ENCODE measurements at places on chromosomes 4 and X.

GRCh38 chrX:19882066-19882775 lies 5.2 kb downstream of the SH3KBP1 start:
- DNase-seq = no peak

- DNase-seq = no peak
These were observed 64.4 kb downstream of the RPS6KA6 start for GRCh38 chrX:84123585-84123984.

DNA sequence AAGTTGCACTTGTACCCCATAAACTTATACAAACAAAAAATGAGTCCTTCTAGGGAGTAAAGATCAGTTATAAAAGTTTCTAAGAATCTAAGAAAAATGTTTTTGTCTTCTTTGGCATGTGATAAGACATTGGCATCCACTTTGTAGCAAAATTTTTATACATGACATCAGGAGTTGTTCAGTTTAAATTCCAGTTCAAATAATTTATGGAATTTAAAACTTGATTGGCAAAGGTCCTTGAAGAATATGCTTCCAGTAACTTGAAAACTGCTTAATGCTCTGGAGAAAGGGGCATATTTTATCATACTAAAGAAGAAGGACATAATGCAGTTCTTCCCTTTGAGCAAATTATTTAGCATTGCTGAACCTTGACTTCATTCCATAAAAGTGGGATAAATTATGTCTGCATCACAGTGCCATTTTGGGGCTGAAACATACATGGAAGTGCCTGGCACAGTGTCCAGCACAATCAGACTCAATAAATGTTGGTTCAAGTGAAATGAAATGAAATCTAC lies 163.3 kb upstream of the IL15 start:
- no peak for DNase-seq

DNA sequence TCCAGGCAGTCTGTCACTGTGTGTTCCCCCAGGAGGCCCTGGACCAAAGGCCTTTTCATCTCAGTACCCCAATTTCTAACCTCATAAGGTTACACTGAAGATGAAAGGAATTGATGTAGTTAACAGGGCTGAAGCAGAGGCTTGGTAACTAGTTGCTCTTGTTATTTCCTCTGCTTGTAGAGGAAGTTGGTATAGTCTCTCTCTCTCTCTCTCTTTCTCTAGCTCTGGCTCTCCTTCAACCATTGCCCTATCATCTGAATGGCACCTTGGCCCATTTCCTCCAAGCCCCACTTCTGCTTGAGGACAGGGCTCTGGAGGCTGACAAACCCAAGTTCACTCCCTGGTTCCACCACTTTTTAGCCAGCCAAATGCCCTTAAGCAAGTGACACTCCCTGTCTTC lies 96.1 kb downstream of the MAMLD1 start:
- DNase-seq = no peak

DNA sequence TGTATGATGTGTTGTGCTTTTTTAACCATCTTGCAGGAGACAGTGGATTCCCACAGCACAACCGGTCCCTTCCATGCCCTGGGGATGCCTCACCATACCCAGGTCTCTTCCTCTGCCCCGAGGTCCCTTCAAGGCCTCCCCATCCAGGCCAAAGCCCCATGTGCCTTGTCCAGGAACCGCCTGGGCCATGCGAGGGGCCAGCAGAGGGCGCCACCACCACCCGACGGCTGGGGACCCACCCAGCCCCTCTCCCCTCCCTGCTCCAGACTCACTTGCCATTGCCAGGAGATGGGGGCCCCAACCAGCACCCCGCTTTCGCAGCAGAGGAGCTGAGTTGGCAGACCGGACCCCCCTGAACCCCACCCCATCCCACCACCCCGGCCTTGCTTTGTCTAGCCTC lies 485.5 kb downstream of the TRAM1L1 start:
- DNase-seq = no peak

- DNase-seq = no peak
These were observed 148.0 kb upstream of the WDFY3 start for GRCh38 chr4:85114526-85114925.

- DNase-seq = no peak
These were observed 1528.2 kb downstream of the RAPGEF2 start for GRCh38 chr4:160631044-160631443.

DNA sequence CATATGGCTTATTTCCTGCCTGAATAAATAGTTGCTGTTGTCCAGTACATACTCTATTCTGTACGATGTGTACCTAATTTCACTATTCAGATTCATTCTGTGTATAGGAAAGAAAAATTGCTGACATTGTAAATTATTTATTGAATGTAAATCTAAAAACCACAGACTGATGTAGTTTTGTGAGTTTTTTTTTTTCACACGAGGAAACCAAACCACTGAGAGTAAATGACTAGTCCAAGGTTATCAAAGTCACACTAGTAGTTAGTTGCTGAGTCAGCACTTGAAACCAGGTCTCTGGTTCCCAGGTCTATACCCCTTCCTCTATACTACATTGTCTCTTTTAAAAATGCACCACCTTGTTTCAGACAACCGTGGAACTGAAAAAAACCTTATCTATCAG lies 298.3 kb upstream of the DIAPH2 start:
- no peak for DNase-seq

DNA sequence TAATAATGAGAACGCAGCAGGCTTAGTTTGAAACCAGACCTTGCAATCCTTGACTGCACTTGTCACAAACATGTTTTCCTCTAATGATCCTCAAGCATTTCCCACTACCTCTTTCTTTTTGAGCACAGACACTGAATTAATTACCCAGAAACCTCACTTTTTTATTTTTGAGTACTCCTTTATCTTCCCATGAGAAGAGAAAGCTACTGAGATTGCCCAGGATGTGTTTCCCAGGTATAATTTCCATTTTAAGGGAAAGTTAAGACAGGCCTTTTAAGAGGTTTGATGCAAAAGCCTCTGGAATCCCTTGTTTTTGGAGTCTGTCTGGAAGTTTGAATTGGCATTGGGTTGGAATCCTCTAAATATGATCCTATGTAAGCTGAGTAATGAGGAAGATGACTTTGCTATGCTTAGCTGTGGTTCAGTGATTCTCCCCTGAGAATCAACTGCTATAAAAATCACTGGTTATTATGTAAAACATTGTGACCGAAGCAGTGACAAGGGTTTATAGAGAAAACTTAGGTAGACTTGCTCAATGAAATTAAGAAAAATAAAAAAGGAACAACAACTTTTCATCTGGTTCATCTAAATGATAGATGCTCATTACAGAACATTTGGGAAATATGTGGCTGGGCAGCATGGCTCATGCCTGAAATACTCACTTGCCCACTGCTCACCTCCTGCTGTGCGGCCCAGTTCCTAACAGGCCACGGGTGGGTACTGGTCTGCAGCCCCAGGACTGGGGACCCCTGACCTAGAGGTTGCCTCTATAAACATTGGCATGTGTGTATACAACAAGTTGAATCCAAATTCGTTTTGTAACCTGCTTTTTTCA lies 10.8 kb upstream of the RHOH start:
- DNase-seq = no peak

DNA sequence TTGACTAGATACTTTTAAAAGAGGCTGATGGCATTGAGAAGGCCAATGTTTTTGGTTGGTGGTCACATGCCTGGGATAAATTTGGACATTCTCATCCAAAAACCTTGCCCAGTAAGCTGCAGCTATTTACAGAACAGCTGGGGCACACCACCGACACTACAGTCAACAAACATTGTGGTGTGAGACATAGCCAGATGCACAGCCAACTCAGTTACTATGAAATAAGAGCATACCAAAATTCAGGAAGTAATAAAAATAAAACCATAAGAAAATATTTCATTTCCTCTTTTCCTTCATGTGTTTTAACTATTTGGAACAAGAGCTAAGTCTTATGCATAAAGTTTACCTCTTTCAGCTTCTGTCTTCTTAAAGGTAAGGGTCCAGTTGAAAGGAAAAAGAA lies 8.8 kb downstream of the PPM1K start:
- DNase-seq = peak; percentile 25

GRCh38 chrX:98071331-98071730 lies 1187.6 kb downstream of the RPA4 start:
- DNase-seq = no peak

DNA sequence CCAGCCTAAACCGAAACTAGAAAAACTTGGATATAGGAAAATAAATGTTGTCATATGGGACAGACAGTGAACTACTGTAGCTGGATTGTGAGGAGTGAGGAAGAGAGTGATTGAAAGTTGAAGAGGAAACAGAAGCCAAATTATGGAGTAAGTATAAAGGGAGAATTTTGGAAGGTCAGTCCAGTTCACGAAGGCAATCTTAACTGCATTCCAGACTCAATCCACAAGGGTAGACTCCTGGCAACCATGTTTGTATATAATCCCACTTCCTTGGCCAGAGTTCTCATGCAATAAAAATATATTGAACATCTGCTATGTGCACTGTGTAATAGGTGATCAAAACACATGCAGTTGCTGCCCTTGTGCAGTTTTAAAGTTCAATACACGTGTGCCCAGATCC lies 58.6 kb upstream of the CAMK2D start:
- no peak for DNase-seq

DNA sequence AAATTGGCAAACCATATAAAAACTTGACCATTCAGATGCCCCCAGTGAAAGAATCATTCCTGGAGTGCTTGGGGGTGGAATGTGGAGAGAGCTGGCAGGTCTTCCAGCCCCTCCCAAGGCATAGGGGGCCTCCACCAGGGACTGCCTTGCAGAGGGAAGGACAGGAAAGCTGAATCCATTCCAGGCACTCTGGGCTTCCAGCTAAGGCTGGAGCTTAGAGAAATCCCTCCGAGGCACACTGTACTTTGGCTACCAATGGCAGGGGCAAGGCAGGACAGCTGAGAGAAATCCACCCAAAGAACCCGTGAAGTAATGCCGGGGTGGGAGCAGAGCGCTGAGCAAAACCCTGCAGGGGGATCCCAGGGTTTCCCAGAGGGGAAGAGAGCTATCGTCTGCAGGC lies 4.0 kb downstream of the CENPU start:
- no peak for DNase-seq

DNA sequence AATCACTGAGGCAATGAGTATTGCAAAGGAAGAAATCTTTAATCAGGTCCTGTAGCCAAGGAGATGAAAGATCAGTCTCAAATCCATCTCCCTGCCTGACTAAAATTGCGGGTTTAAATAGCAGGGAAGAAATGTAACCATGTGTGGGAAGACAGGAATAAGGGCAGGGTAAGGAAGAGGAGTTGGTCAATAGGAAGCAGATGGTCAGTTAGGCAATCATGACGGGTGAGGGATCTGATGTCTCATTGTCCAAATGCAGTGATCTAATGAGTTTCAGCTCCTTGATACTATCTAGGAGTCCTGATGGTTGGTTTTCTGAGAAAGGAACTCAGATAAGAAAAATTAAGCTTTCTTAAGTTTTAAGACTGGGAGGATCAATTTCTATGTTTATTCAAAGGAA lies 200.8 kb downstream of the SPATA18 start:
- no peak for DNase-seq

GRCh38 chrX:128931071-128931470 lies 592.2 kb downstream of the SMARCA1 start:
- no peak for DNase-seq

GRCh38 chrX:72274526-72274925 lies 2.5 kb downstream of the RPS4X start:
- no peak for DNase-seq

DNA sequence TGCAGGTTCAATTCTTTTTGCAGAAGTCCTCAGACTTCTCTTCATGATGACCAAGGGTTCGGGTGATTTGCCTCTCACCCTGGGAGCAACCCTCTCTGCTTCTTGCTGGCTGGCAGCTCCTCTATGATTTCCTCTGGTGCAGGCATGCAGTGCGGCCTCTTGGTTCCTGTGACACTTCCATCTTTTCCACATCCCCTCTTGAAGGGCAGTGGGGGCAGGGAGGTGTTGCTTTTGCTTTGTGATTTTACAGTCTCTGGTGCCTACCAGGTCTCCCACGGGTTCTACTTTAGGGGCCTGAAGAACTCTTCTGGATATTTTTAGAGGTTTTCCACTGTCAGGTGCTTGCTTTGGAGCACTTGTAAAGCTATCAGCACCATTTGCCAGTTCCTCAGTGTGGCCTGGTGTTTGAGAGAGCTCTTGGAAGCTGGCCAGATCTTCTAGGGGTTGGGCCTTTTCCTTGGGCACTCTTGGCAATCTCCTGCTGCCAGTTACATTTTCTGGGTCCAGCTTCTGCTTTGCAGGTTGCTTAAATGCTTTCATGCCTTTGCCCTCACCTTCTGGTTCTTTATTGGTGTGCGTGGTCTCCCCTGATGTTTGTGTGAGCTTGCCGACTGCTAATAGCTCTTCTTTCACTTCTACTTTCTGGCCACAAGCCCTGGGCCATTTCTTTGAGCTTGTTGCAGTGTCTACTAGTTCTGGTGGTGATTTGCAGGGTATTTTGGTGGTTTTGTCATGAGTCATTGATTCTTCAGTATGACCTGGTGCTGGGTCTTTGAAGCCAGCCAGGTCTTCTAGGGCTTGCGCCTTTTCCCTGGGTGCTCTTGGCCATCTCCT lies 11.5 kb upstream of the CHST7 start:
- peak; percentile 85 for DNase-seq

DNA sequence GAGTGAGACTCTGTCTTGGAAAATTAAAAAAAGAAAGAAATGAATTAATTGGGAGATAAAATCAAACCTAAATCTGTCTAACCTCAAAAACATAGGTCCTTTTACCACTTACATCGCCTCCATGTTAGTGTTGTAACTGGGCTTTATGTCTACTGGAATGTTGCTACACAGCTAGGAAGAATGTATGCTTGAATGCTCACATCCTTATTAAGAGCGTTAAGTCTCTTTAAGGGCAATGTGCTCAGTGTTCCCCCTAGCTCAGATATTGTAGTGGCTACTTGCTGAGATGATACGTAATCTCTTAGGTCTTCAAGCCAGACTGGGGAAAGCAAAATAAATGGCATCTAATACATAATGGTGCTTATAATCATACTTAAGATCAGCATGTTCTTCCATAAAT lies 1072.8 kb downstream of the PDHA2 start:
- DNase-seq = no peak

DNA sequence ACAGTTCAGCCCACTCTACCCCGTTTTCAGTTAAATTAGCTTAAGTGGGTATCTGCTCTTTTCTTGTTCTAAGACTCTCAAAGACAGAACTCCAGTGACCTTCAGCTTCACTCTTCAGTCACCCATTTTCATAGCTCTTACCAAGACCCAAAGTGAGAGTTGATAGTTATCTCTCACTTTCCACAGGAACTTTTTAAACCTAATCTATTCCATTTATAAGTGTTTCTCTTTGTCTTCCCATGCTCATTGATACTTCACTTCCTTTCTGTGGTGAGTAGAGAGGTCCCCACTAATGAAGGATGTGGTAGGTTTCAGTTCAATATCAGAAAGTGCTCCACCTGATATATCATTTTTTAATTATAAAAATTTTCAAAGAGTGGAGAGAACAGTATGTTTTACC lies 33.4 kb downstream of the COX18 start:
- DNase-seq = no peak

DNA sequence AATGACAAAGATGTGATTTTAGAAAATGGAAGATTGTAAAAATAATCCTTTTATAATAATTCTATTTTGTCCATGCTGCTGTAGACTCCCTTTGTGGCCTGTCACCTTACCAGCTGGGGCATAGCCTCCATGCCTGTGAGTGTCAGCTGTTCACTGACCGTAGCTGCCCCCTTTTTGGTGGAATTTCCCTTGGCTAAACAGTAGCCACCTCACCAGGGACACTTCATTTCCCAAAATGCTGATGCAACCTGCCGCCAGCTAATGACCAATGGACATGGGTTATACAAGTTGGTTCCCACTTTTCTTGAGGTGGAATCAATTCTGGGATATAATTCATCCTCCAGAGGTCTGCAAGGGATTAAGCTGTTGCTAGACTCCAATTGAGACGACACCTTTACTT lies 368.4 kb downstream of the PRDM5 start:
- no peak for DNase-seq

Data from GM12864 (cell line).